Left lung (tissue), 14 donors: ENCODE measurements at places on chromosomes 5 and 9.

DNA sequence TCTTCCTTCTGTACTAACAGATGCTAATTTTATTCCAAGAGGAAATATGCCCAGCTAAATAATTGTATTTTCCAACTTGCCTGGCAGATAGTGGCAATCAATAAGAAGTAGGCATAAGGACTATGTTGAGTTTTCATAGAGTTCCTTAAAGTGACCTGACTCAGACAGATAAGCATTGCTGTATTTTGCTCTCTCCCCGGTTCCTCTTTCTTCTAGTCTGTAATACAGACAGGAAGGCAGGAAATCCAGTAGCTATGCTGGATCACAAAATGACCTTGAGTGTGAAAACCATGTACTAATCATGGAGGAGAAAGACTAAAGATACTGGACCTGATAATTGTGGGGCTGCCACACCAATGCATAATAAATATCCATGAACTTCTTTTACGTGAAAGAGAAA lies 701.7 kb downstream of the CETN3 start:
- no peak for DNase-seq

DNA sequence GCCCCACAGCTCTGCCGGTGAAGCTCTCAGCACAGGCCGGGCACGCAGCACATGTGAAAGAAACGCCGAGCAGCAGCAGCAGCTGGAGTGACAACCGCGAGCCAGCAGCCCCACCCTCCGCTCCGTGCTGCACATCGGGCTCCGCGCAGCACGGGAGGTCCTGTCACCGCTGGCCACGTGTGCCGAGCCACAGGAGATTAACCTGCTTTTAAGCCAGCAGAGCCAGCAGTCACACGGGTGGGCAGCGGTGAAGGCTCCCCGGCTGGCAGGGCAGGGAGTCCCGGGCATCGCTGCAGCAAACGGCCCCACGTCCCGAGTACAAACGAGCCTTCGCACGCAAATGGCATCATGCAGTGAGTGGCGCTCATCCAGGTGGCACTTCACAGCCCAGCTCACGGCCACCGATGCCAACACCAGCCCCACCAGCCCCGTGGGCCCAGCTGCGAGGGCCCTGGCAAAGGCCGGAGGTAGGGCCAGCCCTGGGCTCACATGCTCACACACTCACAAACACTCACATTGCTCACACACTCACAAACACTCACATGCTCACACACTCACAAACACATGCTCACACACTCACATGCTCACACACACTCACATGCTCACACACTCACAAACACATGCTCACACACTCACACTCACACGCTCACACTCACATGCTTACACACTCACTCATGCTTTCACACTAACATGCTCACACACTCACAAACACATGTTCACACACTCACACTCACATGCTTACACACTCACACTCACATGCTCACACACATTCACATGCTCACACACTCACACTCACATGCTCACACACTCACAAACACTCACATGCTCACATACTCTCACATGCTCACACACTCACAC lies 11.1 kb downstream of the CCDC187 start:
- DNase-seq, result no peak

GRCh38 chr5:1514027-1514818 lies 9.5 kb downstream of the LPCAT1 start:
- DNase-seq, result no peak

DNA sequence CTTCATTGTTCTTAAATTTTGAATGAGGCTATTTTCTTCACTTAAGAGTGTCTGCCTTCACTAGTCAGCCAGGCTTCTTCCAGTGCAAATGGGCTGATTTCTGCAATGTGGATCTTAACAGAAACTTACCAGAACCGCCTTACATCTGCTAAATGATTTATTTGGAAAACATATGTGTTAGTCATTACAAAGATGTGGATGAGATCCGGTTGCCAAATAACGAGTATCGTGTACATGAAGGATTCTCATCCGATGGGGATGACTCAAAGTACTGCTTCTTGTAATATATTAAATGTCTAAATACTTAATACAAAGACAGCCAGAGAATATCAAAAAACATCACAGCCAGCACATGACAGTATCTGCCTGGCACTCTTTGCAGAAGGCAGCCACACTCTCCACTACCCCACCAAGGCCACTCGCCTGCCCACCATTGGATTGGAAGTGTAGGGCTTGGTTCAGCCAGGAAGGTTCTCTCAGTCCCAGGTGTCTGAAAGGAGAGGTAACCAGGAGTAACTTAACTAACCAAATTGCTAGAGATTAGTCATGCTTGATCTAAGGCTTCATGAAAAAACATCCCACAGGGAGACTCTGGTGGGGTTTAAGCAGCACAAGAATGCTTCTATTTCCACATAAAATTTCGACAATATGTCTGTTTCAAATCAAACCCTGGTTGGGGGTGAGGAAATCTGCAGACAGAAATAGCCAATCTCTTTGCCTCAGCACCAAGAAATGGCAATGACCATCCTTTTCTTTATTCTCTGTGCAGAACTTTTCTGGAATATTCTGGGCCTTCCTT lies 174.8 kb downstream of the GADD45G start:
- no peak for DNase-seq

GRCh38 chr9:91033797-91034196 lies 232.2 kb downstream of the SYK start:
- no peak for DNase-seq

- no peak for DNase-seq
These were observed 294.0 kb downstream of the ZNF608 start for GRCh38 chr5:124452412-124452811.

GRCh38 chr5:75335952-75336614 lies 937 bp upstream of the HMGCR start:
- DNase-seq, result no peak

GRCh38 chr9:6354072-6354686 lies 26.0 kb downstream of the TPD52L3 start:
- DNase-seq, result no peak

DNA sequence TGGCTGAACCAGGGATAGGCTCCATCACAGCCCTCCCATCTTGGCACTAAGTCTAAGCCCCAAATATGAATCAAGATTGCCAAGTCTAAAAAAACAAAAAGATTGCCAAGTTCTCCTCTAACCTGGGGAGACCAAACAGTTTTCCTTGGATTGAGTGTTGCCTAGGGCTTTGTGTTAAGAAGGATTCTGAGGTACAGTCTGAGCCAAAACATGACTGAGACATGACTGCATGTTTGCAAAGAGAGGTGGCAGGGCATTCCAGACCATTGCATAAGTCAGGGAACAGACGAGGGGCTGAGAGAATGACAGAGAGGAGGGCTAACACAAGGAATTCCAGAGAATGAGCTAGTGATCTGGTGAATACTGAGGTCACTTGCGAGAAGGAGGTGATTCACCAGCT lies 11.4 kb downstream of the LAMC3 start:
- no peak for DNase-seq

DNA sequence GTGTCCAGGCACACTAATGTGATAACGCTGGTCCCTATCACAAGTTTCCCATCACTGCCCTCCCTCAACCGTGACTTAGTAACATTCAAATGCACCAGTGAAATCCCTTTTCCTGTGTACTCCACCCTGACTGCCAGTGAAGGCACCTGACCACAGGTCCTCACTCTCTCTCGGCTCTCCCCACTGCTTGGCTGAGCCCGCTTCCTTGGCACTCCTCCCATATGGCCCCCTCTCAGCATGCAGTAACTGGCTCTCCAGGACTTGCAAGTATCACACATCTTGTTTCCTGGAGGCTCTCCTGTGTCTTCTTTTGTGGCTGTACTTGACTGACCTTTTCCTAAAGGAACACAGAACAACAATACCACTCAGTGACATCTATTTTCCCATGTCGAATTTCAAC lies 292.0 kb upstream of the ZNF608 start:
- no peak for DNase-seq
